ENCODE measurements at places on chromosomes 6 and 20. TPM values are rescaled to one million over a fixed set of nuclear protein-coding genes. Genes with fewer than 3 reads are reported as not detected.

GPLD1 gene
- total RNA-seq: not detected

C2 gene
- total RNA-seq: 1.8 TPM

VAPB gene
- total RNA-seq: 17.2 TPM

IFNGR1 gene
- 73.3 TPM for total RNA-seq

PAX1 gene
- total RNA-seq: not detected

ARMC12 gene
- total RNA-seq: not detected

GRCh38 chr20:47476452-47476851, 25.2 kb upstream of the NCOA3 start:
- no peaks in the 10 kb centered on the region for H3K4me1 ChIP-seq
- H3K4me3 ChIP-seq: no peak overlapping the region
- no peaks in the 10 kb centered on the region for H3K27me3 ChIP-seq
- no peak overlapping the region for H3K27ac ChIP-seq

DNA sequence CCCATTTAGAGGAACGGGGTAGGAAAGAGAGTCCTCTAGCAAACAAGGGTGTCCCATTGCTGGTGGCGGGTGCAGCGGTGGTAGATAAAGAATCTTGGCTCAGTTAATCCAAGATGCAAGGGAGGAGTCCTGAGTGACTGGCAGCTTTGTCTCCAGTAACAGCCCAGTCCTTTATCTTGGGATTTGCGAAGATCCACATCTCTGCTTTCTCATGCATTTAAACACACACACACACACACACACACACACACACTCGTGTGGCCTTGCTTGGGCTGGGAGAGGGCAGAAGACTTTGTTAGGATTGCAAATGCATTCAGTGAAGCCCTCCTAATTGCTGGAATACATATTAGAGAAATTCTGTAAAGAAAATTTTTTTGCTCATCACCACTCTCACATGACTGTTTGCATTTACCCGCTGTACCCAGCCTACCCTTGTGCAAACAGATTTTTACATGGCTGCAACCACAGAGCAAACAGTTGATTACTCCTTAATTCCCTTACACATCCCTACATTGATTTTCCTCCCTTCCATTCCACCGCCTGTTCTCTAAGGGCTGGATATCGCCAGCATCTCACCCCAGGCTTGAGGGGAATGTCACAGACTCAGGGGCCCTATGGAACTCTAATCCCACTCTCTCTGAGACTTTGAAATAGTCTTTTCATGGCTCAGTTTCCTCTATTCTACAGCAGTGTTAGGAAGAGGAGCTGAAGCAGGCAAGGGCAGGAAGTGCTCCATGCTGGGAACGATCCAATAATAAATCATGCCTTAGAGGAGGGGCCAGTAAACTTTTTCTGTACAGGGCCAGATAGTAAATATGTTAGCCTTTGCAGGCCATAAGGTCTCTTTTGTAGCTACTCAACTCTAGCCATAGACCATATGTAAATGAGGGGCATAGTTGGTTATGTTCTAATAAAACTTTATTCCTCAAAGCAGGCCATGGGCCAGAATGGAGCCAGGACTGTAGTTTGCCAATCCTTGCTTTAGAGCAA, 3.5 kb downstream of the C6orf132 start:
- H3K4me1 ChIP-seq: peaks cover 22% of the 10 kb centered on the region
- peak overlapping the region; percentile 88 for H3K27ac ChIP-seq
- H3K4me3 ChIP-seq: no peak overlapping the region
- H3K27me3 ChIP-seq: peaks cover 13% of the 10 kb centered on the region

- peaks cover 62% of the 10 kb centered on the region for H3K4me1 ChIP-seq
- H3K4me3 ChIP-seq: no peak overlapping the region
- peak; percentile 21 for DNase-seq
- no peaks in the 10 kb centered on the region for H3K27me3 ChIP-seq
Measured at GRCh38 chr20:3798373-3798768, 2.3 kb downstream of the CDC25B start.

DNA sequence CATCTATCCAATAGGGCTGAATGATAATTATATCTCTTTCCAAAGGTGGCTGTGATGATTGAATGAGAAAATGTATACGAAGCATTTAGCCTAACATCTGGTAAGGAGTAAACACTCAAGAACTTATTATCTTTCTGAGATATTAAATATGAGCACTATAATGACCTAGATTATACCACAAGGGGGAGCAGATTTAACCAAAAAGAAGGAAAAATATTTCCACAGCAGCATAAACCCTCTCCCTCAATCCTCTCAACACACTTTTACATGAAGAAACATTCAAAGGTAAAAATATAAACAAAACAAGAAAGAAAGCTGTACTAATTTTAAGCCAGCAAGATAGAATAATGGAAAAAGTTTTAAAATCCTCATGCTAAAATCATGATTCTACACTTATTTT, 68.4 kb downstream of the SHPRH start:
- H3K4me1 ChIP-seq: no peaks in the 10 kb centered on the region
- H3K4me3 ChIP-seq: no peak overlapping the region
- H3K36me3 ChIP-seq: no peaks in the 10 kb centered on the region
- H3K27me3 ChIP-seq: no peaks in the 10 kb centered on the region
- DNase-seq: no peak

DNA sequence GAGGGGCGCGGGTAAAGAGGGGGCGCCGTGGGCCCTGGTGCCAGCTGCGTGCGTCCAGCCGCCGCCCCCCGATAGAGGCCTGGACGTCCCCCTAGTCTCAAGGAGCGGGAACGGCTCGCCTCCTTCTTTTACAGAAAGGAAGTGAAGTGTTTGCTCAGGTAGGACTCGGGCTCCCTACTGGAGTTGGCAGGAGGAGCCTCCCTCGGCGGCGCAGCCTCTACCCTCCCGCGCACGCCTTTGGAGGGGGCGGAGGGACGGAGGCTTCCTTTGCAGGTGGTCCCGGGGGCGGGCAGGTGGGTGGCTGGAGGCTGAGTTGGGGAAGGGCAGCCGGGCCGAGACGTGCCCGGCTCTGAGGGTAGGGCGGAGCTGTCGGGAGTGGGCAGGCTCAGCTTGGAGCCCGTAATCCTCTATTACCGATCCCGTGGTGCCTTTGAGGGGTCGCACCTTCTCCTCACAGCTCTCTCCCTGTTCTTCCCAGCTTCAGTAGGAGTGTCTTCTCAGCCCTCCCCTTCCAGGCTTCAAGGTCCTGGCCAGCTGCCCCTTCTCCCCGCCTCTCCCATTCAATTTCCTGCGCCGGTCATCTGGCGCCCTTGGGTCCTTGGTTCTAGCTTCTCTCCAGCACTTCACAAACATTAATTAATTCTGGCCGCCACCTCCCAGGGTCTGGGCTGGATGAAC, 728 bp downstream of the ITPR3 start:
- H3K27ac ChIP-seq: peak overlapping the region; percentile 96
- H3K4me1 ChIP-seq: peaks cover 42% of the 10 kb centered on the region
- H3K4me3 ChIP-seq: peak overlapping the region; percentile 63
- H3K36me3 ChIP-seq: peaks cover 10% of the 10 kb centered on the region
- peak; percentile 63 for DNase-seq

DNA sequence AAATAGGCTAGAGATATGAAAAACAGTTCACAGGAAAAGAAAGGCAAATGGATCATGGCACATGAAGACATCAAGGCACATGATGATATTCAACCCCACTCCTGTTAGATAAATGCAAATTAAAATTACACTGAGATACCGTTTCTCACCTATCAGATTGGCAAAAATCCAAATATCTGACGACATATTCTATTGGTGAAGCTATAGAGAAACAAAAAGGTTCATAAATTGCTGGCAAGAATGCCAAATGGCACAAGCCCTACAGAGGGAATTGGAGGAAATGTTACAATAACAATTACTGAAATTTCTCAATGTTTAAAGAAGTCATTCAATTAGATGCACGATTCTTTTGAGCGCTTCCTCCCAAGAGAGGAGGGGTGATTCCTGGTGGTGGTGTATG, 45.3 kb upstream of the DSN1 start:
- H3K27ac ChIP-seq: peak overlapping the region; percentile 63
- H3K4me3 ChIP-seq: no peak overlapping the region
- H3K27me3 ChIP-seq: no peaks in the 10 kb centered on the region

- H3K4me3 ChIP-seq: no peak overlapping the region
- H3K27ac ChIP-seq: no peak overlapping the region
- H3K36me3 ChIP-seq: no peaks in the 10 kb centered on the region
- DNase-seq: no peak
- no peaks in the 10 kb centered on the region for H3K4me1 ChIP-seq
- H3K27me3 ChIP-seq: no peaks in the 10 kb centered on the region
Measured at GRCh38 chr6:48111575-48111974, 578 bp upstream of the PTCHD4 start.

DNA sequence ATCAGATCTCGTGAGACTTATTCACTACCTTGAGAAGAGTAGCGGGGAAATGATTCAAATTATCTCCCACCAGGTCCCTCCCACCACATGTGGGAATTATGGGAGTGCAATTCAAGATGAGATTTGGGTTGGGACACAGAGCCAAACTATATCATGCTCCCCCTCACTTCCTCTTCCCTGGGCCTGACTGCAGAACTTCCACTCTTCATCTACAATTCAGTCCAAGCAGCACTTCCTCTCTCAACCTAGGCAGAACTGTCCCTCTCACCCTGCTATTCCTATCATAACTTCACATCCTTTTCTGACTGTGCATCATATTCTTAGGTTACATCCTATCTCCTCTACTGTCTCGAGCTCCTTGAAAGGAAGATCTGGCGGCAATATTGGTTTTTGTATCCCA, 184.0 kb upstream of the HDDC2 start:
- no peak overlapping the region for H3K27ac ChIP-seq
- no peaks in the 10 kb centered on the region for H3K4me1 ChIP-seq
- H3K27me3 ChIP-seq: no peaks in the 10 kb centered on the region
- DNase-seq: no peak
- no peak overlapping the region for H3K4me3 ChIP-seq
- H3K36me3 ChIP-seq: no peaks in the 10 kb centered on the region

GRCh38 chr6:158057213-158057987, 75.7 kb downstream of the SYNJ2 start:
- peaks cover 29% of the 10 kb centered on the region for H3K36me3 ChIP-seq
- no peaks in the 10 kb centered on the region for H3K27me3 ChIP-seq
- H3K4me1 ChIP-seq: peaks cover 24% of the 10 kb centered on the region
- no peak overlapping the region for H3K4me3 ChIP-seq

GRCh38 chr6:73713426-73714147, 17.6 kb downstream of the CD109 start:
- peak overlapping the region; percentile 24 for H3K27ac ChIP-seq
- no peaks in the 10 kb centered on the region for H3K36me3 ChIP-seq
- H3K27me3 ChIP-seq: no peaks in the 10 kb centered on the region

DNA sequence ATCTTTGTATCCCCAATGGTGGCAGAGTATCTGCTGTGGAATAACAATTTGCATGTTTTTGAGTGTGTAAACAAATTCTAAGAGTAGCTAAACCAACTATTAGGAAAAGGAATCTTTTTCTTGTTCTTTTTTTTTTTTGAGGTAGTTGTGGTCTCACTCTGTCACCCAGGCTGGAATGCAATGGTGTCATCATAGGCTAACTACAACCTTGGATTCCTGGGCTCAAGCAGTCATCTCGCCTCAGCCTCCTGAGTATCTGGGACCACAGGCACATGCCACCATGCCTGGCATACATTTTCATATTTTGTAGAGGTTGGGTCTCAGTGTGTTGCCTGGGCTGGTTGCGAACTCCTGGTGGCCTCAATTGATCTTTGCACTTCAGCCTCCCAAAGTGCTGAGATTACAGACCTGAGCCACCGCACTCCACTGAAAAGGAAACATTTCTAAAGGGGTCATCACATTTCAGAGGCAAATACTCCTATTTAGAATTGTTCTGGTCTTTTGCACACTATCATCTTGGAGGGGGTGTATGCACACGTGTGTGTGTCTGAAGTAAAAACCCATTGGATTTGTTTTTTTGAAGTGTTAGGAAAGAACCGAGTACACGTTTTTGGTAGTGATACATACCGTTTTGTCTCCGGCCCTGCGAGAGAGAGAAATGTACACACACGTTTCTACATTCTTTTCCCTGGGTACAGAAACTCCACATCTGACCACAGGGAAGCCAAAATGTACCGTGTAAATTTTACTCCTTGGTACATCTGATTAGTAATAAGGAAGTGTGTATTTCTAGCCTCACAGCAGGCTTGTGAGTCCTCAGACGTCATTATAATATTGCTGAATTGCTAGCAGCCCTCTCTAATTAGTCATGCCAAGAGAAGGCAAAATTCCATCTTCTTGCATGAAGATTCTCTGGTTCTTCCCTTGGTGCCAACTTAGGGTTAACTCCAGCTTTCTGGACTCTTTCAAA, 183.6 kb downstream of the JARID2 start:
- H3K4me1 ChIP-seq: peaks cover 75% of the 10 kb centered on the region
- H3K27me3 ChIP-seq: no peaks in the 10 kb centered on the region
- DNase-seq: no peak
- H3K4me3 ChIP-seq: no peak overlapping the region
- H3K36me3 ChIP-seq: no peaks in the 10 kb centered on the region

GRCh38 chr6:64000818-64001491, 365.4 kb downstream of the PHF3 start:
- DNase-seq: no peak
- H3K4me1 ChIP-seq: no peaks in the 10 kb centered on the region
- no peak overlapping the region for H3K4me3 ChIP-seq
- no peaks in the 10 kb centered on the region for H3K36me3 ChIP-seq
- H3K27me3 ChIP-seq: no peaks in the 10 kb centered on the region

DNA sequence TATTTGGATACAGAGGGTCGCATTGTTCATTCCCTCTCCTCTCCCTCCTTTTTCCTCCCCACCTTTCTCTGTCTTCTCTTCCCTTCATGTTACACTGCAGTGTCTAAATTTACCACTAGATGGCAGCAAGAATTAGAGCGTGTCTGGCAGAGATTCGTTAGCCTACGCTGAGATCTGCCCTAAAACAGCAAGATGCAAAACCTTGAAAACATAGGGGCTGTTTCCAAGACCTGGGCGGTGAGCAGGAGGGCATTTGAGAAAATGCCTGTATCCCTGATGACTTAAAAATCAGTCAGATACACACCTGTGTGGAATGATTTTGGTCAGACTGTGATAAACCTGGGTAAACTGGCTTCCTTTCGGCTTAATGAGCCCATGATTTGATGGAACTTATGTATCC, 101.5 kb upstream of the ISM1 start:
- H3K36me3 ChIP-seq: no peaks in the 10 kb centered on the region
- no peak overlapping the region for H3K27ac ChIP-seq
- H3K4me1 ChIP-seq: no peaks in the 10 kb centered on the region
- H3K4me3 ChIP-seq: no peak overlapping the region
- DNase-seq: no peak
- no peaks in the 10 kb centered on the region for H3K27me3 ChIP-seq

All from stomach (tissue), 19 donors.